ENCODE measurements at places on chromosomes 2 and 18.

DNA sequence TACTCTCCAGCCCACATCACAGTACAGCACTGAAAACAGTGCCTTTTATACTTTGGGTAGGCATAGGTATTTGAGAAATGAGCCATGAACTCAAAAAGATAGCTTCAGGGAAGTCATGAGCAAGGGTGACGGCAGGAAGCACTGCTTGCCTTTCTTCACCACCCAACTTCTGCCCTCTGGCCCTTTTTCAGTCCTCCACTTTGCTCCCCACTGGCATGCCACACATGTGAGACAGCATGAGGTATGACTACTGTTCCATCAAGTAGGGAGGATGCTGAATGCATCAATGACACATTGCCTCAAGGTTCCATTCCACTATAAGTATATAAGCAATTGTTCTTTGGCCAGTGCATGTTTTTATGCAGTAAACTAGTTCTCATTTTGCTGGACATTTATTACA lies 373.0 kb downstream of the NRXN1 start:
- no peak for DNase-seq

GRCh38 chr2:57429831-57430230 lies 616.8 kb upstream of the VRK2 start:
- DNase-seq = no peak

DNA sequence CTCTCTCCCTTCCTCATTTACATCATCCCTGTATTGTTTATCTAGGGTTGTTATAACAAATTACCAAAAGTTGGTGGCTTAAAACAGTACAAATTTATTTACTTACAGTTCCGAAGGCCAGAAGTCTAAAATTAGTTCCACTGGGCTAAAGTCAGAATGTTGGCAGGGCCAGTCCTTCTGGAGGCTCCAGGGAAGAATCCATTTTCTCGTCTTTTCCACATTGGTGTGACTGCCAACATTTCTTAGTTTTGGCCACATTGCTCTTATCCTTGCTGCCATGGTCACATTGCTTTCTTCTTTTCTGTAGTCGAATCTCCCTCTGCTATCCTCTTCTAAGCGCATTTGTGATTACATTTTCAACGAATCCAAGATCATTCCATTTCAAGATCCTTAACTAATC lies 34.7 kb downstream of the ICOS start:
- DNase-seq = no peak

DNA sequence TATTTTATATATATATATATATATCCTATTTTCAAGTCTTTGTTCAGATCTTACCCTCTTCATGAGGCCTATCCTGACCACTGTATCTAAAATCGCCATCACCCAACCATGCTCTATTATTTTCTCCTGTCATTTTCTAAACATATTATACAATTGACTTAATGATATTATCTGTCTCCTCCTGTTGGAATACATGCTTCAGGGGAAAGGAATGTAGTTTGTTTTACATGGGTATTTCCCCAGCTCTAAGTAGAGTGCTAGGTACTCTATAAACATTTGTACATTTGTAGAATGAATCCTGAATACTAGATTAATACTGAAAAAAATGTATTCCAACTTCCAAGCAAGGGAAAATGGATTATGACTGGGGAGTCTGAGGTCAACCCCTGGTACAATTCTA lies 26.2 kb downstream of the TTC21B start:
- no peak for DNase-seq

GRCh38 chr2:45008296-45009129 lies 739 bp downstream of the SIX2 start:
- peak; percentile 62 for DNase-seq

- DNase-seq = no peak
Observed at GRCh38 chr18:49279041-49279440, 181.4 kb downstream of the DYM start.

DNA sequence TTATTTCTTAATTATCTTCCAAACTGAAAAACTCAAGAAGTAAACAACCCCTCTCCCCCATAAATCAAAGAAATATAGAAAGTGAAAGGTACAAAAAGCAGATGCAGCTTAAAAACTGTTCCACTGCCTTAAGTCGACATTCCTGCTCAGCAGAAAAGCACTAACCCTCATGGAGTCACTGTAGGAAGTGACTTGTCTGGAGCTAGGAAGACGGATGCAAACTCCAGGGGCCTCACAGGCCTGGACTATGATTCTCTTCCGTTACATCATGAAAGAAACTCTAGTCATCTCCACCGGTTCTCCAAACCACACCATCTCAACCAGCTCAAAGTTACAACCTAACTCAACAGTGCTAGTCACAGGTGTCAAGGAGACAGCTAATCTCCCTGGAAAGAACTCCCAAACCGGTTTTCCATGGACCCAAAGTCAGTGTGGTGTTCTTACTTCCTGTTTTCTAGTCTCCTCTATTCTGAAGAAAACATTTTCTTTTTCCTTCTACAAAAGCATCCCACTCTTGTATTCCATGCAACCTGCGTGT lies 128.4 kb downstream of the PIEZO2 start:
- DNase-seq = no peak

GRCh38 chr2:180621366-180621765 lies 359.0 kb upstream of the UBE2E3 start:
- no peak for DNase-seq

GRCh38 chr2:148527488-148528340 lies 116.8 kb upstream of the EPC2 start:
- DNase-seq = peak; percentile 74

Data from activated CD8-positive, alpha-beta memory T cell treated with anti-CD3 and anti-CD28 coated beads for 24 hours (primary cell).